Pons (tissue), 1 donor: ENCODE measurements at places on chromosomes 5 and 9.

- no peak for DNase-seq
Measured at GRCh38 chr9:3332802-3333201, 193.0 kb downstream of the RFX3 start.

GRCh38 chr9:27548055-27548741 is 18.6 kb upstream of the MOB3B start:
- peak; percentile 86 for DNase-seq

DNA sequence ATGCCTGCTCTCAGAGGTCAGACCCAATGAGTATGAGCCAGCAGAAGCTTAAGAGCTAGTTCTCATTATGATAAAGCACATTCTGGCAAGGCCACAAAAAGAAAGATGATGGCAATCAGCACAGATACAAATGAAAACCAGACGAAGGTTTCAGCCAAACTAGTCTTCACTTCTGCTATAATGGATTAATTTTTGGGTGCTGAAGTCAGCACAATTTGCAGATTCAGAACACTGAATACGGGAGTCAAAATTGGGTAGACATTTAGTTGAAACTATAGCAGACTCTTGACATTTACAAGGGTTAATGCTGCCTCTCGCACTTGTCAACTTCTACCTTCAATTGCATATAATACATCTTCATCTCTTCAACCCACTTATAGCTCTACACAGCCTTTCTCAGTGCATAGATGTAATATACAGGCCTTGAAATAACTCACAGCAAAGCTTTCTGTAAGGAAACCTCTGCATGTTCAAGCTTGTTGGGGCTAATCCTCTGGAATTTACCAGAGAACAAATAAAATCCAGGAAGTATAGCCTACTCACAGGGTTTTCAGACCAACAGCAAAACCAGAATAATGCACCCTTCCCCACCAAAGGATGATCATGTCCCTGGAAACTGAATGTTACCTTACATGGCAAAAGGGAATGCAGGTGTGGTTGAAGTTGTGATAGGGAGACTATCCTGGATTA is 77.1 kb downstream of the BAAT start:
- DNase-seq = no peak

- peak; percentile 49 for DNase-seq
Measured at GRCh38 chr5:65913519-65913918, 12.9 kb upstream of the ERBIN start.
